GM23338 (cell line): ENCODE measurements at places on chromosomes 7 and 10. TPM values are rescaled to one million over a fixed set of nuclear protein-coding genes. Genes with fewer than 3 reads are reported as not detected.

MAGI2 gene
- total RNA-seq, result 26.4 and 31.4 TPM in 2 replicates

OR9A2 gene
- 2.6 TPM in 1 of 2 replicates, not detected in the other for total RNA-seq

GRM8 gene
- total RNA-seq, result 2.0 and 6.6 TPM in 2 replicates

GTF2I gene
- 219 and 242 TPM in 2 replicates for total RNA-seq

PWWP2B gene
- 8.6 and 12.8 TPM in 2 replicates for total RNA-seq

ITGB8 gene
- total RNA-seq, result 3.0 and 3.5 TPM in 2 replicates

PLEKHS1 gene
- total RNA-seq, result not detected in 2 replicates

GPNMB gene
- 0.76 and 1.4 TPM in 2 replicates for total RNA-seq

VSTM4 gene
- 0.23 and 0.66 TPM in 2 replicates for total RNA-seq

TWIST1 gene
- total RNA-seq, result 0.12 and 0.24 TPM in 2 replicates

DNA sequence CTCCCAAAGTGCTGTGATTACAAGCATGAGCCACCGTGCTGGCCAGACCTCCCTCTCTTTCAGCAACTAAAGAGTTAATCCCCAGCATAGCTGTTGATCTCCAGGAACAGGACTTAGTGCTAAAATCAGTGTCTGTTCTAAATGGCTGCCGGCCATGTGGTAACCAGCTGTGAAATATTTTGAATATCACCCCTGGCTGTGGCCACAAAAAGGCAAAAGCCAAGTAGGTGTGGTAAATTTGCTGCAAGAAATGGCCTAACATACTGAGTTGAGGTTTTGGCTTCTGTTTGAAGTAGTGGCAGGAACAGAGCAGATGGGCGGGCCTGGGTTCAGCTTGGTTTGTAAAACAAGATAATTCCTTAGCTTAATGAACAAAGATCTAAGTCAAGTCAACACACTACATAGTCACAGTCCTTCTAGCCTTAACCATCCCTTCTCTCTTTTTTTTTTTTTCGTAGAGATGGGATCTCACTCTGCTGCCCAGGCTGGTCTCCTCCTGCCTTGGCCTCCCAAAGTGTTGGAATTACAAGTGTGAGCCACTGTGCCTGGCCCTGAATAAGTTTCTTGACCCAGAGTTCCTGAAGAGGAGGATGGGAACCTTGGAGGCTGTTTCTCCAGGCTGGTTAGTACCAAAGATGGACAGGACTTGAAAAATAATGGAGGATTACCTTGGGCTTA, 22.7 kb upstream of the AGFG2 start:
- DNase-seq, result peak; percentile 25

GRCh38 chr10:78866731-78867554, 201.8 kb upstream of the ZMIZ1 start:
- no peak for DNase-seq

DNA sequence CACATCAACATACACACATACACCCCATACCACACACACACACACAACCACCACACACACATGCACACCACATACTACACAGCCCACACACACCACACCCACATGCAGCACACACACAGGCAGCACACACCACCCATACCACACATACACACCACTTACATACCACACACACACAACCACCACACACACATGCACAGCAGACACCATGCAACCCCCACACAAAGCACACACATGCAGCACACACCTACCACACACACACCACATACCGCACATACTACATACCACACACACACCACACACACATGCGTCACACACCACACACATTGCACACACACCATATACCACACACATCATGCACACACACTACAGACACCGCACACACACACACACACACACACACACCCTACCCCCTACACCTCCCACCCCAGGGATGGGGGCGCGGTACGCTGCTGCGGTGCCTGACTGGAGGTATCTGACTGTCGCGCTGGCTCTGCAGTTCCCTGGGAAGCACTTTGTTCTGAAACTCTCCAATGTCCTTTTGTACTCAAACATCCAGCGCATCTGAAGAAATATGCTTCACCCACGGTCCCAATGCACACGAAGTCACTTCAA, 5.4 kb upstream of the TRPV6 start:
- DNase-seq, result no peak

- DNase-seq, result peak; percentile 82
Observed at GRCh38 chr10:36725581-36726520, 399.5 kb upstream of the ANKRD30A start.

GRCh38 chr7:74569501-74570075, 87.9 kb upstream of the GTF2I start:
- no peak for DNase-seq

DNA sequence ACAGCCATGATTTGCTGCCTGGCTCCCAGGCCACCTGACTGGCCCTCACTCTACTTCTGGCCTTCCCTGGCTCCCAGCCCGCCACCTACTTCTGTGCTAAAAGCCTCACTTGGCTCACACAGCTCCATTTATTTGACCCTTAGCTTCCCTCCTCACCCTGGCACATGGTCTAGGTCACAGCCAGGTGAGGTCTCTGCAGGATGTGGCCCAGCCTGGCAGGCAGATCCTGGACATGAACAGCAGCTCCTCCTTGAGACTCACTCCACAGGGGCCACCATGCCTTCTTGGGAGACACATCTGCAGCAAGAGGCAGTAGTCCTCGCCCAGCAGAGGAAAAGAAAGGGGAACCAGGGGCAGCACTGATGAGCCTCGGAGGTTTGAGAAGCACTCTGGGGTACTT, 64.6 kb downstream of the GRID1 start:
- no peak for DNase-seq

GRCh38 chr10:121942749-121943416, 15.1 kb upstream of the ATE1 start:
- DNase-seq, result no peak

- DNase-seq, result peak; percentile 5
Observed at GRCh38 chr10:98916526-98917125, 319.0 kb downstream of the HPSE2 start.

GRCh38 chr10:70331486-70332268, 47.9 kb upstream of the NPFFR1 start:
- DNase-seq, result peak; percentile 35

GRCh38 chr10:6077071-6077675, 11.7 kb upstream of the RBM17 start:
- no peak for DNase-seq

DNA sequence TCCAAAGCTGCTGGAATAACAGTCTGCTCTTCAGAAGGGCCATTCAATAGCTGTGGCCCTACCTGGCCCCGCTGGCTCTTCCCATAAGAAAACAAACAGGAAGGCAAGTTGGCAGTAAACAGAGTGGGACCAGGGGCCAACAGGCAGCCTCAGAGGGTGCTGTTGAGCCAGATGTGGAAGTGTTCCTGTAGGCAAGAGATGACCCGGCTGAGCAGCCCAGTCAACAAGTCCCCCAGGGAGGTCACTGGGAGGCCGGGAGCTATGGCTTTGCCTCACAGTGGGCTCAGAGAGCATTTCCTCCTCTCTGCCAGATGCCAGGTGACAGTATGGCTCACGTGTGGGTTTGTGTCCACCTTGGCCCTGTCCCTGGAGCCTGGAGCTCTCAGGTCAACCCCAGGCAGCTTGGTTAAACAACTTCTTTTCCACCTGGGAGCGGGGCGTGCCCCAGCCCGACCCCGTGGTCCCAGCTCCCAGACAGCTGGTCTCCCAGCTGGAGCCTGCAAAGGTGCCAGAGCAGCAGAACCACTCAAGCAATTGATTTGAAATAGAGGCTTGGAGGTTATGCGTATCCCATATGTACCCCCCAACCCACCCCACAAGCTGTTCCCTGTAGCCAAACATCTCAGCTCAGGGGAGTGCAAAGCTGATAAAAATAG, 33.8 kb upstream of the LOXL4 start:
- DNase-seq, result peak; percentile 9

DNA sequence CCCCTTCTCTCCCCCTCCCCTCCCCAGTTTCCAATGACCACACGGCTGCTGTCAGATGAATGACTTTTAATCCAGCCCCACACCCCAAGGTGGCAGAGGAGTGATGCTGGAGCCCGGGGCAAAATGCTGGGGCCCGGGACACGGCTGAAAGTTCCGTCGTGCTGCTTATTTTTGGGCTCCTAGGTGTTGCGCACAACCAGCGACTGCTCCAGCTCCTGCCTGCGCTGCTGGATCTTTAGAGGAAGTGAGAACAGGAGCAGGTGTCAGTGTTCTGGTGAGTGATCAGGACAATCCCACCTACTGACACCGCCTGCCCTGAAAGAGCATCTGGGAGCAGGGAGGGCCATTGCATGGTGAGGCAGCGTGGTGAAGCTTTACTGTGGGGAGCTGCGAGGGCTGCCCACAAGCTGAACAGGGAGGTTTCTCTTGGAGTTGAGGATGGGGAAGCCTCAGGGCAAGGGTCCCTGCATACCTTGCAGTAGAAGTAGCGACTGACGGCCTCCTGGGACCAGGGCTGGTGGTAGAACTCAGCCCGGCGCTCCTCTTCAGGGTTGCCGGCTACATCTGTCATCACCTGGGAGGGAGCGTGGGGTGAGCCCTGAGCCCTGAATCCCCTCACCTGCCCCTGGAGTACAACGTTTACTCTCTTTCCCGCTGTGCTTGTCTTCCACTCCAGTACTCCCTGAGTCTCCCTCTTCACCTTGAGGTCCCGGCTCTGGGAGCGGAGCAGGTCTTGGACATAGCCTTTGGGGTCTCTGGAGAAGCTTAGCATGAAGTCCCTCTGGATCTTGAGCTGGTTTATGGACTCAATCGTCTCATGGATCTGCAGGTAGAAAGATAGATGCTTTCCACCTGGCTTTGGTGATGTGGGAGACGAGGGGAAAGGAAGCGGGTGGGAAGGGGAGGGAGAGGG, 6.9 kb downstream of the CHPF2 start:
- no peak for DNase-seq

- DNase-seq, result no peak
Observed at GRCh38 chr7:157405914-157406810, 69.4 kb downstream of the DNAJB6 start.

DNA sequence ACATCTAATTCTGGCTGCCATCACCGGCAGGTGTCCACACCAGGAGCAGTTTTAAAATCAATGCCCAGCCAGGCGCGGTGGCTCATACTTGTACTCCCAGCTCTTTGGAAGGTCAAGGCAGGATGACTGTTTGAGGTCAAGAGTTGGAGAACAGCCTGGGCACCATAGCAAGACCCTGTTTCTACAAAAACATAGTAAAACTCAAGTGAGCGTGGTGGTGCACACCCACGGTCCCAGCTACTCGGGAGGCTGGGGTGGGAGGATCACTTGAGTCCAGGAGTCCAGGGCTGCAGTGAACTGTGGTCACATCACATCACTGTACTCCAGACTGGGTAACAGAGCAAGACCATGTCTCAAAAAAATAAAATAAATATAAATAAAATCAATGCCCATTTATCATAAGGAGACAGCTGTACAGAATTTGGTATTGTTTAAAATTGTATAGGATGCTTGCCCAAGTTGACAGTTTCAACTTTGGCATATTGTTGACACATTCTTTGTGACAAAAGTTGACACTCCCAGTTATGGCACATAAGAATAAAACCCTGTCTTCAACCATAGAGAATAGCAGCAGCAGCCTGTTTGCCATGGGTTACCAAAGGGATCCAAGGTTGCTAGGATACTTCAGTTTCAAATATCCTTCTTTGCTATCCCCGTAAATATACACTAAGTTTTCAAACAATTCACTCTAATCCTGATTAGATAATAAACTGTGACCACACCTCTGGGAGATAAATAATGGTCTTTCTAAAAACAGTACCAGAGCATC, 193.0 kb downstream of the FAM107B start:
- no peak for DNase-seq

GRCh38 chr7:44065431-44066110, at the start of gene PGAM2:
TSS of gene PGAM2 (minus strand) at chr7:44065567. CDS start at chr7:44065529, 38 bp downstream.
- peak; percentile 67 for DNase-seq

GRCh38 chr10:69439350-69439739, 11.9 kb upstream of the TSPAN15 start:
- DNase-seq, result no peak

GRCh38 chr10:61452655-61453641, at the start of gene TMEM26:
TSS of gene TMEM26 (minus strand) at chr10:61453381. CDS start at chr10:61453081, 300 bp downstream.
- peak; percentile 86 for DNase-seq

DNA sequence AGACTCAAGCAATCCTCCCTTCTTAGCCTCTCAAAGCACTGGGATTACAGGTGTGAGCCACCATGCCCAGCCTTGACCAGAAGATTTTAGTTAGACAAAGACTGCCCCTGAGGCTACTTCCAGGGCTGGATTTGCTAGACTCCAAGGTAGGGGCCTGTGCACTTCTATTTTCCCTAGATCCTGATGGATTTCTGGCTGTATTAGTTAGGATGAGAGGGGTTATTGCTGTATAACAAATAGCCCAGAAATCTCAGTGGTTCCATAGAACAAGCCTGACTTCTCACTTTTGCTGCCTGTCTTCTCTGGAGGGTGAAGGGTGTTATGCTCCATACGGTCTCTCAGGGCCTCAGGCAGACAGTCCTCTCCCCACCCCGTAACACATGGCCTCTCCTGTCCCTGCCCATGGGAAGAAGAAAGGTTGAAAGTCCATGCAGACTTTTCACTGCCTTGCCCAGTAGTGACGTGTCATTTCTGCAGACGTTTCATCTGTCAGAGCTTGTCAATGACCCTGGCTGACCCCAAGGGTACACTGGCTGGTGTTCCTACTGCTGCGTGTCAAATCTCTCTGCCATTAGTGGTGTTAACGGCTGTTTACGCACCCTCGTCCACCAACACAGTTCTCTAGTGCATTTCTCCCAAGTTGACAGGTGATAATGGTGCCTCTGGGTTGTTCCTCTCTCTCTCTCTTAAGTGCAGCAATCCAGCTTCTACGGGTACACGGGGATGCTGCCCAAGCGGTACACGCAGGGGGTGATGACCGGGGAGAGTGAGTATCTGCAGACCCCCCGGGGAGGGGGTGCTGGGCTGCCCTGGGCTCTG, 11.6 kb downstream of the SLC29A4 start:
- DNase-seq, result no peak

DNA sequence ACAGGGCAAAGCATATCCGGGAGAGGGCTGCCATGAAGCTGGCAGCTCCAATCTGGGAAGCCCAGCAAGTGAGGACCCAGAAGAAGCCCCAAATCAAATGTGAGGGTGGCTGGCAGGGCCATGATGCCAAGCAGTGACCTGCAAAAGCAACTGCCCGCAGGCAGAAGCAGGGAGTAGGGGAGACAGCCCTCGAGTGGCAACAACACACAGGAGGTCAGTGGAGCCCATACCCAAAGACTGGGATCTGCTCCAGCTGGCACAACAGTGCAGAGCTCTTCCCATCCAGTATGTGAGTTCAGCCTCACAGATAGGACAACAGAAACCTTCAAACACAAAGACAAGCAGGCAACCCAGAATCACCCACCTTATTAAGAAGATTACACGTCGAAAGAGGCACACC, 45.0 kb downstream of the GRID1 start:
- no peak for DNase-seq
